Endothelial cell (in vitro differentiated cells): ENCODE measurements at places on chromosomes 6 and 20. TPM values are rescaled to one million over a fixed set of nuclear protein-coding genes. Genes with fewer than 3 reads are reported as not detected.

GRCh38 chr6:74280130-74280692 is 584.2 kb downstream of the CD109 start:
- no peak for DNase-seq
- H3K27me3 ChIP-seq: no peaks in the 10 kb centered on the region
- no peaks in the 10 kb centered on the region for H3K36me3 ChIP-seq
- H3K4me1 ChIP-seq: no peaks in the 10 kb centered on the region
- H3K4me3 ChIP-seq: no peak overlapping the region

The ZNF311 gene
- total RNA-seq: 1.6 TPM

GRCh38 chr20:33753763-33754162 is 22.0 kb downstream of the ZNF341 start:
- no peak for DNase-seq
- H3K4me3 ChIP-seq: no peak overlapping the region
- H3K27me3 ChIP-seq: no peaks in the 10 kb centered on the region
- no peak overlapping the region for H3K27ac ChIP-seq
- H3K36me3 ChIP-seq: peaks cover 24% of the 10 kb centered on the region

DNA sequence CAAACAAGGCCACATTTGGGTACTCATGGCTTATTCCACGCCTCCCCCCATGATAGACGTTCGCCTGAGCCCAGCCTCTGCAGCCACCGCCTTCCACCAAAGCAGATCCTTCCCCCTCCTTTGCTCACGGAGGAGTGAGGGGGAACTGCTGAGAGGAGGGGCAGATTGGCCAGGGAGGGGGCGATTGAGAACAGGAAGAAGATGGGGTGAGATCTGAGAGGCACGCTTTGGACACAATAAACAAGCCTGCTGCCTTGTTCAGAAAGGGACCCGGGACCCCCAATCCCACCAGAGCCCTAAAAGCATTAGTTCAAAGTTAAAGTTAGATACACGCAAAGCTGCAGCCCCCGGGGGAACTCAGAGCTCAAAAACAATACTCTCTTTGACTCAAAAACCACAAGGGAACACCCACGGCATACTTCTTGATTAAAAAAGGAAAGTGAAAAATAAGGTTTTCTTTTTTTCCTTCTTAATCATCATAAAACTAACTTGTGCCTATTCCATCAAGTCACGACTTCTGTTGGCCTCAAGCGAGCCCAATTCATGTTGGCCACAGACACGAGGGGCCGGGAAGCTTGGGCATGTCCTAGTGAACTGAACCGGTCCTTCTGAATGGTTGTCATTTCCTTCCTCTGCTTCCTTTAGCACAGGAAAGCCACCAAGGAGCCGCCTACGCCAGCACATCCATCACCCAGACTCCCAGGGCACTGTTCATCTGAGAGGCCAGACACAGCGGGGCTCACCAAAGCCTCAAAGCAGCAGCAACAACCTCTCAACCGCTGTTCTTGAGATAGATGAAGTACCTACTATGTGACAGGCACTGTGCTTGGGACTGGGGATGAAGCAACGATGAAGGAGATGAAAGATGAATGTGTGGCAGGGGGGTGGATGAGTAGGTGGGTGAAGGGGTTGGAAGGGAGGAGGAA is 44.7 kb downstream of the NFATC2 start:
- no peak overlapping the region for H3K4me3 ChIP-seq
- H3K27ac ChIP-seq: peak overlapping the region; percentile 36
- peaks cover 4% of the 10 kb centered on the region for H3K36me3 ChIP-seq
- DNase-seq: no peak
- H3K4me1 ChIP-seq: peaks cover 53% of the 10 kb centered on the region

DNA sequence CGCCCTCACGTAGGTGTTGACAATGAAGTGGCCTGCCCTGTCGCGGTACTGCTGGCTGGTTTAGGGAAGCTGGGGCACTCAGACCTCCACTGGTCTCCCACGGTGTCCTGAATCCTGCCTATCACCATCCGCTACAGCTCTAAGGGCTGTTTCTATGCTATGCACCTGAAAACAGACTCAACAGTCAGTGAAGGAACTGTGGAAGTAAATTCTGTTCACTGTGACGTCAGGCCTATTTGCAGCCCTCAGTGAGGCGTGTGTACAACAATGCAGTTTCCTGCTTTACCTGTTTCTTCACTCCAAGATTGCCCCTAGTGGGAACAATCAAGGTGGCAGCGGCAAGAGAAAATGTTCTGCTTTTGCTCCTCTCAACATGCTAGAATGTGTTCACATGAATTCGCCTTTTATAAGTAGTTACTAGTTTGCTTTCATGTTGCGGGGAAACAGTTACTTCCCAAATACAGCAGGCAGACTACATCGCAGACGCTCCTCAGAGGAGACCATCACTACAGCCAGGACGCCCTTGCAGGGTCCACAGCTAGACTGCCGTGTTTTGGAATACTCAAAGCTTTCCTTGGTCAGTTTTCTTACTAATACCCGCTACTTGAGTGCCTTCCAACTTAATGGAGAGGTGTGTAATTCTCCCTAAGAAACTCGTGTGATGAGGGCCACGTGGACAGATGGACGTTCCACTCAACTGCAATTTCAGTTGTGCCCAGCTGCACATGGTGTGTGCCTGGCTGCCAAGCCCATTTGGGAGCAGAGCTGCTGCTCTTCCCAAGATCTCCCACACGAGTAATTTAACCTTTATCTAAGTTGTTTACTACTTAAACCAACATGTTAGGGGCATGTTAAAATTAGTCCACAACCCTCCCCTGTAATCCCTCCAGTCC is 25.4 kb downstream of the DIDO1 start:
- peaks cover 9% of the 10 kb centered on the region for H3K27me3 ChIP-seq
- peaks cover 20% of the 10 kb centered on the region for H3K4me1 ChIP-seq
- peak overlapping the region; percentile 94 for H3K27ac ChIP-seq
- peaks cover 29% of the 10 kb centered on the region for H3K36me3 ChIP-seq
- DNase-seq: peak; percentile 43

GRCh38 chr6:159978291-159979135 is 9.6 kb downstream of the IGF2R start:
- H3K27ac ChIP-seq: peak overlapping the region; percentile 83
- H3K36me3 ChIP-seq: peaks cover 6% of the 10 kb centered on the region
- H3K4me1 ChIP-seq: peaks cover 68% of the 10 kb centered on the region
- DNase-seq: no peak
- H3K27me3 ChIP-seq: peaks cover 12% of the 10 kb centered on the region

The ARMC2 gene
- total RNA-seq: 6.3 TPM

DNA sequence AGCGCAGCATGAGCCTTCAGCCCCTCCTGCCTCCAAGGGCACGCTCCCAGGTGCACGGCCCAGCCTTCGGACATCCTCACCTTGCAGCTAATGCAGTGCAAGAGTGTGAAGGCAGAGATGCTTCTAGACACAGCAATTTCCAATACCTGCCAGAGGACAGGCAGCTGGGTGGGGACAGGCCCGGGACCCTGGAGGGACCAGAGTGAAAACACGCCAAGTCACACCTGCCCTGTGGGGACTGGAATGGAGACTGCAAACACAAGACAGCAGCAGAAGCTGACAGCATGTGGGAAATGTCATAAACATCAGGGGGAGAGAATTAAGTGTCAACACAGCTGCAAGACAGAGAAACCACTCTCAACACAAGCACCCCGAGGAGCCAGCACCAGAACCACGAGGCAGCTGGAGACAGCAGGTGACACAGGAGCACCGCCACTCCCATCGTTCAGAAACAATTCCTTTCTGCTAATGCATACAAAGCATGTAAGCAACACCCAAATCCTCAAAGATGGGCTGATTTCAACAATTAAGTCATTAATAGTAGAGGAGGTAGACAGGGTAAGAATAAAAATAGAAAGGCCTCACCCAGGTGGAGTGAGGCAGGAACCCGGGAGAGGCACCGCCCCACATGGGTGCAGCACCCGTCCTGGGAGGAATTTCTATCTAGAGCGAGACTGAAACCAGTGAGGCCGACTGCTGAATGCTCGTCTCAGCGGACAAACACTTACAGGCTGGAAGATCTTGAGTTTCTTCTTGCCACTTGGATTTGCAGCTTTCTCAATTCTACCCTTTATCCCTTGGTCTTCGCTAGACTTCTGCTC is 17.1 kb downstream of the DIDO1 start:
- no peak overlapping the region for H3K27ac ChIP-seq
- no peak overlapping the region for H3K4me3 ChIP-seq
- peaks cover 8% of the 10 kb centered on the region for H3K4me1 ChIP-seq
- peaks cover 5% of the 10 kb centered on the region for H3K27me3 ChIP-seq

GRCh38 chr20:6152777-6153176 is 29.9 kb upstream of the FERMT1 start:
- H3K4me1 ChIP-seq: no peaks in the 10 kb centered on the region
- H3K36me3 ChIP-seq: no peaks in the 10 kb centered on the region
- no peak for DNase-seq
- no peak overlapping the region for H3K4me3 ChIP-seq
- peaks cover 2% of the 10 kb centered on the region for H3K27me3 ChIP-seq

DNA sequence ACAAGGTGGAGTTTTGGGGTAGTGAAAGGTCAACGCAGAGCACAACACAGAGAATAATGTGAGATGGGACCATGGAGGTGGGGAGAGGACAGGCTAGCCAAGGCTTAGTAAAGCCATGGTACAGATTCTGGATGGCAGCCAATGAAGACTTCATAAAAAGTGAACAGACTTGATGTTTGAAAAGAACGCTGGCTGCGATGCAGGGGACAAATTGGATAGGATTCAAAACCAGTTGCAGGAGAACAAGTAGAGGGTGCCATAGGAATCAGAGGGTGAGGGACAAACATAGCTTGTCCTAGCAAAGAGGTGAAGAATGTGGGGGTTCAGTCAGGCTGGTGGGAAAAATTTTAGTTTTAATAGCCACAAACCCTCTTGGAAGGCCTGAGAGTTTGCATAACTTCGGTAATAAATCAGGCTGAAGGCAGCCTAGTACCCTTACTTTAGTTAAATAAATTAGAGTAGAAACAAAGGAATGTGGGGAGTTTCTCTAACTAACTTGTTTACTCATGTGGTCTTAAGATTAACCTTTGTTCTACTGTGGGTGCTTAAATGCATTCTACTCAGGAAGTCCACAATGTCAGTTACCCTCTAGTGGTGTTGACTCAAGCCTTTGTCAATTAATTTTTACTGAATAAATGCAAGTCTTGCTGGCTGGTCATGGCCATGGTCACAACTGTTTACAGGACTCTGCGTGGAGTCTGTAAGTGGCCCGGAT is 216.4 kb downstream of the C6orf118 start:
- H3K4me3 ChIP-seq: peak overlapping the region; percentile 23
- no peaks in the 10 kb centered on the region for H3K4me1 ChIP-seq
- DNase-seq: no peak
- no peak overlapping the region for H3K27ac ChIP-seq

- no peak overlapping the region for H3K4me3 ChIP-seq
- no peaks in the 10 kb centered on the region for H3K36me3 ChIP-seq
- H3K27me3 ChIP-seq: no peaks in the 10 kb centered on the region
- DNase-seq: no peak
Measured at GRCh38 chr6:9420316-9421015, 985.1 kb upstream of the SLC35B3 start.

The CHRNA4 gene
- total RNA-seq: 2.6 TPM

The MTFR2 gene
- 1.4 TPM for total RNA-seq

- no peaks in the 10 kb centered on the region for H3K36me3 ChIP-seq
- peaks cover 6% of the 10 kb centered on the region for H3K4me1 ChIP-seq
- no peak for DNase-seq
- peaks cover 6% of the 10 kb centered on the region for H3K27me3 ChIP-seq
- H3K4me3 ChIP-seq: peak overlapping the region; percentile 80
- no peak overlapping the region for H3K27ac ChIP-seq
Measured at GRCh38 chr6:69867639-69867976, 1.3 kb downstream of the COL19A1 start.

The CCN2 gene
- 12.0 TPM for total RNA-seq

DNA sequence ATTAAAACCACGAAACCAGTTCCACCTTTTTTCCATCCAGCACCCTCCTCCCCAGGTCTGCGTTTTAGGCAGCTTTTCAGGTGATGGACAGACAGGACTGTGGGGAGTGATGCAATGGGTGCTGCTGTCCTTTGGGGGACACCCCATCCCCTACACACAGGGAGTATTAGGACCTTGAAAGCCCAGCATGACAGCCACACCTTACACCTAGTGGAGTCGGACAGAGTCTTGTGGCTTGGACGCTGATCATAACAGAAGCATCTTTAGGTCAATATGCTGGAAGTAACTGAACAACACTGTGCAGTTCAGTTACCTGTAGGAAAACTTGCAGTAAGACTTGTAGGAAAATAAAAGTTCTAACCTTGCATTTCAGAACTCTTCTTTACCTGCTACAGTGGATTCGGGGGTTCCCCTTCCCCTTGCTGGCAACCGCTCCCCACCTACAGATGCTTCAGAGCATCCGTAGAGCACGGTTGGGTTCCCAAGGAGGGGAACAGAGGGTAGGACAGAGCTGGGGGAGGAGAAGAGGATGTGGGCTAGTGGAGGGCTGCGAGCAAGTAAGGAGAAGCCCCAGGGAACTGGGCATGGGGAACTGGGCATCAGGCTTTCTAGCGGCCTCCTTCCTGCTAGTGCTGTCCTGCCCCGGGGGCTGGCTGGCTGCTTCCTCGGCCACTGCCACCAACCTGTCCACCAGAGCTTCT is 31.7 kb downstream of the PLEKHG1 start:
- H3K36me3 ChIP-seq: peaks cover 26% of the 10 kb centered on the region
- H3K27me3 ChIP-seq: peaks cover 3% of the 10 kb centered on the region
- H3K4me1 ChIP-seq: peaks cover 82% of the 10 kb centered on the region
- H3K4me3 ChIP-seq: no peak overlapping the region
- no peak overlapping the region for H3K27ac ChIP-seq

- DNase-seq: no peak
- no peak overlapping the region for H3K27ac ChIP-seq
- peaks cover 23% of the 10 kb centered on the region for H3K4me1 ChIP-seq
- no peaks in the 10 kb centered on the region for H3K36me3 ChIP-seq
- H3K27me3 ChIP-seq: peaks cover 3% of the 10 kb centered on the region
Measured at GRCh38 chr6:3633711-3634110, 117.8 kb downstream of the PXDC1 start.

DNA sequence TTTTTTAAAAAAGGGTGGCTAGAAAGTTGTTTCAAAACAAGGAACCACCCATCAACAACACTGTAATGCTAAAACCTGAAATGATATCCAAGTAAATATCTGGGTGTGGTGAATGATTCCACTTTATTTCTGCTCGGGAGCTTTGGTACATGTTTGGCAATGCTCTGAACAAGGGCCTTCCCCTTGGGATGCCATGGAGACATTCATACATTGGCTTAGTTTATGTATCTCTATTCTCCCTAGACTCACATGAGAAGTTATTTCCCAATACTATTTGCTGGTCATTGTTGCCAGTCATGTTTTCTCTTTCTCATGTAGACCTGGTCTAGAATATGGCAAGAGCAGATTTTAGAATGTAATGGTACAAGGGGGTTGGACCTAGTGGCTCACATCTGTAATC is 22.9 kb downstream of the ADTRP start:
- H3K27me3 ChIP-seq: no peaks in the 10 kb centered on the region
- no peak for DNase-seq
- H3K36me3 ChIP-seq: no peaks in the 10 kb centered on the region
- H3K4me1 ChIP-seq: no peaks in the 10 kb centered on the region
- H3K27ac ChIP-seq: no peak overlapping the region
- no peak overlapping the region for H3K4me3 ChIP-seq

DNA sequence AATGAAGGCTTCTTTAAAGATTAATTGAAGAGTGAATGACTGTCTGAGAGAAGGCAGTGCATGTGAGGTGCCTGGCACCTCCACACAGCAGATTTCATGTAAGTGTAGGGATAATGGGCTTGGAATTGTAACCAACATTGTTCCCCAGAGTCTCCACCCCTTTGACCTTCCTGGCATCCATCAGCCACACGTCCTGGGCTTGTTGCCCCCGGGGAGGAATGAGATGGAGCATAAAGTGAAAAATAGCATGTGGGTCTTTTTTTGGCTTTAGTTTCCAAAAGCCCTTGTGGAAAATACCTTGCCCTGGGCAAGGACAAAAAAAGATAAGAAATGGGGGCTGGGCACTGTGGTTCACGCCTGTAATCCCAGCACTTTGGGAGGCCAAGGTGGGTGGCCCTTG is 242.2 kb upstream of the ECI2 start:
- H3K27me3 ChIP-seq: peaks cover 4% of the 10 kb centered on the region
- no peak overlapping the region for H3K4me3 ChIP-seq
- peaks cover 9% of the 10 kb centered on the region for H3K36me3 ChIP-seq
- H3K4me1 ChIP-seq: no peaks in the 10 kb centered on the region
- H3K27ac ChIP-seq: no peak overlapping the region
